ENCODE measurements at places on chromosomes 12 and 14.

DNA sequence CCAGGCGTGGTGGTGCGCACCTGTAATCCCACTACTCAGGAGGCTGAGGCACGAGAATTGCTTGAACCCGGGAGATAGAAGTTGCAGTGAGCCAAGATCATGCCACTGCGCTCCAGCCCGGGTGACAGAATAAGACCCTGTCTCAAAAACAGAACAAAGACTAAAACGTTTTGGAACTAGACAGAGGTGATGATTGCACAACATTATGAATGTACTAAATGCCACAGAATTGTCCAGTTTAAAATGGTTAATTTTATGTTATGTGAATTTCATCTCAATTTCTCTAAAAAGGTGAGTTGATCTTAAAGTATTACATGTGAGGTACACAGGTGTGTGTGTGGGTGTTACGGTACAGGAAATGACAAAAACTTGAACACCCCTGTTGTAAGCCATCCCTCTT lies 16.5 kb downstream of the P2RX4 start:
- no peak for DNase-seq

- DNase-seq, result no peak
Measured at GRCh38 chr12:29739279-29739991, 44.3 kb downstream of the TMTC1 start.

- no peak for DNase-seq
Measured at GRCh38 chr12:69932676-69933552, 107.9 kb downstream of the MYRFL start.

DNA sequence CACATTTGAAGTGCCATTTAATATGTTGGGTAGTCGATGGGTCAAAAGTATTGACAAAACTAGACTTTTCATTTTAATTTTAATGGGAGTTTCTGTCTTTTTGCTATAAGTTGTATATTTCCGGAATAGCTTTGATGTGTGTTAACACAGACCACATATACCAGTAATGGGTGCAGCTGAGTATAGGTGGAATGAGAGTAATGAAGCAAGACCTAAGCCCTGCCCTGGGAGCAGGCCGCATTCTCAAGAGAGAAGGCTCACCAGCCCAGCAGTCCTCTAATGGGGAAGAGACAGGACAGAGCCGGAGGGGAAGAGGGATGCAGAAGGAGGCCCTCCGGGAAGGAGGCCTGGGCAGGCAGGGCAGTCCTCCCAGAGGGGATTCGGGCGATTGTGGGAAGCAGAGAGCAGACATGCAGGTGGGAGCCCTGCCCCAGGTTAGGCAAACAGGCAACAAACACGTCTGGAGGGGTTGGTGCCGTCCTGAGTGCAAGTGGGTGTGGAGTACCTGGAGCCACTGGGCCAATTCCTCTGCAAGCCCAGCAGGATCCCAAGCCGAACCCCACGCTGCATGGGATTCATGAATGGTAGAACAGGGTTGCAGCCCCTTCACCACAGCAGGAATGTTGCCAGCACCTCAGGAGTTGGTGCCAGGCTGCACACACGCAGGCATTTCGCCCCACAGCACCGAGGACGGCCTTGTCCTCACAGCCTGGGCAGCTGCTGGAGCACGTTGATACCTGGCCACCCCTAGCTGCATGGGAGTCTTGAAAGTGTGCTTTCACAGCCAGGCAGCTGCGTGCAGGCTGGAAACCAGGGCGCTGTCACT lies 7.8 kb downstream of the CKB start:
- DNase-seq, result no peak

- DNase-seq, result peak; percentile 63
Measured at GRCh38 chr12:89529738-89530137, 3.9 kb upstream of the POC1B start.

- DNase-seq, result no peak
Measured at GRCh38 chr14:45048385-45048784, 35.5 kb upstream of the PRPF39 start.

DNA sequence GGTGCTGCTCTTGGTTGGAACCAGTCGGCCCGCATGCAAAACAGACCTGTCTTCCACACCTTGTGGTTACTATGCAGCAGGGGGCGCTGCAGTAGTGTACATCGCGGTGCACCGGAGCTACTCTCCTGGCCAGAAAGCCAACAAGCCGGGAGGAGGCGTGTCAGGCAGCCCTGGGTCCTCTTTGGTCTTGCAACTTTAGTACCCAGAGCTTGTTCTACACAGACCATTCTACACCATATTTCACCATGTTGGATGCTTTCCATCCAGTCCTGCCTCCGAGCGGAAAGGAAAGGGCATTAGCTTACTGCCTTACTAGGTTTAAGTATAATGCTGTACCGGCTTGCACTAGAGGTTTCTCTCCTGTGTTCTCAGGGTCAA lies 927 bp upstream of the TMTC2 start:
- DNase-seq, result peak; percentile 88

GRCh38 chr12:4114986-4115385 lies 158.6 kb upstream of the CCND2 start:
- no peak for DNase-seq

GRCh38 chr14:63011623-63012022 lies 33.6 kb downstream of the KCNH5 start:
- DNase-seq, result no peak

DNA sequence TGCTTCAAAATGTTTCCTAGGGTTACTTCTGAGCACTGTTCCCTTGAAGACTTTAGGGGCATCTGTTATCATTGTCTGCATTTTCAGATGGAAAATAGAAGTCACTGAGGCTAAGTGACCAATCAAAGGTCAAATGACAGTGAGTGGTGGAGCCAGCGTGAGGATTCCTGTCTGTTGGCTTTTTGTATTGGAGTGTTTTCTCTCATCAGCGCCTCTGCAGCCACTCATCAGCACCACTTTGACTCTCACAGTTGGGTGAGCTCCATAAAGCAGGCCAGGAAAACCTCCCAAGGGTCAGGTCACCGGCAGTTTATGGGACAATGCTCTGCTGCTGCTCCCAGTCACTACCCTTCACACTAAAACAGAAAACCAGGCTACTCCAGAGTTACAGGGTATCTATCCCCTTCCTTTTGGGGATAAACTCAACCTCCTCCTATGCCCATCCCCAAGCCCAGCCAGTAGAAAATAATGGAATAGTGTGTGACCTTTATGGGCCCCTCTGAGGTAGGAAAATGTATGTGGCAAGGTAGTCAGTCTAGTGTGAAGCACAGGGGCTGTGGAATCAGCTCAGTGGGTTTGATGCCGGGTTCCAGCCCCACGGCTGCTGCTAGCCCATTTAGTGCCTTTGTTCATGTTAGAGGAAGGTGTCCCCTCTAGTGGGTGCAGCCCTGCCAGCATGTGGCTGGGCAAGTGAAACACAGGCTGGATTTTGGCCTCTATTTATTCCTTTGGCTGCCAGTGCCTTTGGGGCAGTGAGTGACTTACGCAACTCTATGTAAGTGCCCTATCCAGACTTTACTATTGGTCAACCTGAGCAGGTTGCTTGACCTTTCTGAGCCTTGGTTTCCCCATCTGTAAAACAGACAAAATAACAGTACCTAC lies 133.8 kb upstream of the CPM start:
- DNase-seq, result no peak
